Suprapubic skin (tissue), 4 donors: ENCODE measurements at places on chromosomes 7 and 10.

GRCh38 chr7:44366986-44367385 is 41.6 kb upstream of the CAMK2B start:
- no peak overlapping the region for H3K4me3 ChIP-seq
- no peak for DNase-seq
- no peaks in the 10 kb centered on the region for H3K4me1 ChIP-seq
- no peaks in the 10 kb centered on the region for H3K36me3 ChIP-seq
- H3K27ac ChIP-seq: no peak overlapping the region
- peaks cover 4% of the 10 kb centered on the region for H3K27me3 ChIP-seq

DNA sequence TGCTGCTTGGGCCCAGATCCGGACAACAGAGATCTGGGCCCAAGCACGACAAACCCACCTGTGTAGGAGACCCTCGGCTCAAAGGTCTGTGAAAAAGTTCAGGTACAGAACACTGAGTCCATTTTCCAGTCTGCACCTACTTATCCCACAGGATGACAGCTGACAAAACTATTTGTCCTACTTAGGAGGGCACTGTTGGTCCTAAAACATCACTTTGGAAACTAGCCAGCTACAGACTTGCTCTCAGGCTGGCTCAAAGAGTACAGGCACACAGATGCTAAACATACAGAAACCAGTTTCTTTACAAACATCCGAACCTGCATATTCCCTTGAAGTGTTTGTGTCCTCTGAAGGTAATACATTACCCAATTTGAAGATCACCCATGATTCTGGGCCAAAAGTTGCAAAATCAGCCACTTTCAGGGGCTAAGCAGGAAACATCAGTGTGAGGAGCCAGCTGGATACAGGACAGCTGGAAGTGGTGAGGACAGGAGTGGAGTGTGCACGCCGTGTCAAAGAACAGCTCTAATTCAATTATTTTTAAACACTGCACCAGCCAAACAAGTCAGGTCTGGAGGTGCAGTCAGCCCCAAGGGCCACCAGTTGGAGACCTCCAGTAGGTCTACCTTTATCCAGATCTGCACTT is 88.5 kb downstream of the NOC3L start:
- H3K27ac ChIP-seq: no peak overlapping the region
- H3K36me3 ChIP-seq: no peaks in the 10 kb centered on the region
- no peak for DNase-seq
- H3K4me3 ChIP-seq: no peak overlapping the region

DNA sequence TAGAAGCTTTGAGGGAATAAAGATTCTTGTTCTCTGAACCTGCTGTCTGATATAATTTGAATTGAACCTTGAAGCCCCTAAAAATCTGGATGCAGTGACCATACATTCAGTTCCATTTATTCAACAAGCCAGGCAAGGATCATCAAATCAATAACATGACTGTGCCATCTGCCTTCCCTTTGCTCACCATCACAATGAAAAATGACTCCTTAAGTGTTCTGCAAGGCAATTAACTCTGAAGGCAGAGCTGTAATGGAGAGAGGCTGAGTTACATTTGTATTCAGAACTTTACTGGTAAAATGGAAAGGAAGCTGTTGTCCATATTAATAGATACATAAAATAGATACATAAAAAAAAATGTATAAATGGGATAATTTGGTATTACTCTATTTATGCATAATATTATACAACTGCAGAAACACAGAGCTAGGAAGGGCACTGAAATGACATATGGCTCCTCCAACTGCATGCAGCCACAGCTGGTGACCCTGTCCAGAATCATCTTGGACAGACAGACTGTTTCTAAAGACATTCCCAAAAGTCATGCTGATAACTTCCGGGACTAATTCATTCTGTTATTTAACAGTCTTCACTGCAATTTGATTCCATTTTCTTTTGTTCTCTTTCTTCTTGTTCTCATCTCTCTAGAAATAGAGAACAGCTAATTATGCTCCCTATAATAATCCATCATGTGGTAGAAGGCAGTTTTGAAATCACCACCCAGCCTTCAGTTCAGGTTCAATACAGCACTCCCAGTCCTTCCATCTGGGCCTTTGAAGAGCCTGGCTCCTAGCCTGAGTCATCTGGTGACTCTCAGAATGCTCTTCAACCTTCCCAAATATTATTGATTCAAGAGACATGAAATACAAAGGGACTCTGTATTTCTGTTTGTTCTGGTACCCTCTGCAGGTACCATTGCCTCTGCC is 412.6 kb downstream of the GFRA1 start:
- DNase-seq: no peak
- H3K4me3 ChIP-seq: no peak overlapping the region
- no peaks in the 10 kb centered on the region for H3K27me3 ChIP-seq
- no peak overlapping the region for H3K27ac ChIP-seq

GRCh38 chr7:87512906-87513305 is 37.4 kb upstream of the ABCB4 start:
- H3K36me3 ChIP-seq: no peaks in the 10 kb centered on the region
- no peak overlapping the region for H3K4me3 ChIP-seq
- no peaks in the 10 kb centered on the region for H3K4me1 ChIP-seq
- H3K27ac ChIP-seq: no peak overlapping the region
- H3K27me3 ChIP-seq: no peaks in the 10 kb centered on the region

GRCh38 chr10:35533565-35533964 is 71.6 kb upstream of the GJD4 start:
- H3K36me3 ChIP-seq: peaks cover 66% of the 10 kb centered on the region
- no peaks in the 10 kb centered on the region for H3K27me3 ChIP-seq
- no peak overlapping the region for H3K4me3 ChIP-seq
- no peak overlapping the region for H3K27ac ChIP-seq
- DNase-seq: no peak

DNA sequence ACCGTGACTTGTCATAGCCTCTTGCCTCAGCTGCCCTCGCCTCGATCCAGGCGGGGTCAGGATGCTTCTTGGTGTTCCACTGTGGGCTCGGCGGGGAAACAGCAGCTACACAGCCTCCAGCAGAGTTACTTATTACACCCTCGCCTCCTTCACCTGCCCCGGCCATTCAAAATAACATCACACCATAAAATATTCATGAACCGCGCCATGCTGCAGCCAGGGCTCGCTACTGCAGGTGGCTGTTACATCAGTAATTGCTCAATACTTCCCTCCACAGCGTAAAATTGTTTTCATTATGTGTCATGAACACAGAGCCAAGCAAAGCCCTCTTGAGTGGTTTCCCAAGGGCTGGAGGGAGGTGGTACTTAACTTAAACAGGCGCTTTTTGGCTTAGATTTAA is 241.5 kb upstream of the SP8 start:
- no peak overlapping the region for H3K27ac ChIP-seq
- H3K27me3 ChIP-seq: no peaks in the 10 kb centered on the region
- no peaks in the 10 kb centered on the region for H3K4me1 ChIP-seq
- no peak overlapping the region for H3K4me3 ChIP-seq
- no peak for DNase-seq
- no peaks in the 10 kb centered on the region for H3K36me3 ChIP-seq

- peaks cover 5% of the 10 kb centered on the region for H3K27me3 ChIP-seq
- DNase-seq: no peak
- H3K4me3 ChIP-seq: no peak overlapping the region
- no peak overlapping the region for H3K27ac ChIP-seq
Observed at GRCh38 chr7:29386196-29386765, 177.4 kb upstream of the PRR15 start.

GRCh38 chr7:142352543-142352942 is 94.7 kb upstream of the PRSS58 start:
- H3K4me3 ChIP-seq: no peak overlapping the region
- no peaks in the 10 kb centered on the region for H3K27me3 ChIP-seq
- peaks cover 4% of the 10 kb centered on the region for H3K4me1 ChIP-seq
- H3K27ac ChIP-seq: no peak overlapping the region
- no peaks in the 10 kb centered on the region for H3K36me3 ChIP-seq
- DNase-seq: no peak

DNA sequence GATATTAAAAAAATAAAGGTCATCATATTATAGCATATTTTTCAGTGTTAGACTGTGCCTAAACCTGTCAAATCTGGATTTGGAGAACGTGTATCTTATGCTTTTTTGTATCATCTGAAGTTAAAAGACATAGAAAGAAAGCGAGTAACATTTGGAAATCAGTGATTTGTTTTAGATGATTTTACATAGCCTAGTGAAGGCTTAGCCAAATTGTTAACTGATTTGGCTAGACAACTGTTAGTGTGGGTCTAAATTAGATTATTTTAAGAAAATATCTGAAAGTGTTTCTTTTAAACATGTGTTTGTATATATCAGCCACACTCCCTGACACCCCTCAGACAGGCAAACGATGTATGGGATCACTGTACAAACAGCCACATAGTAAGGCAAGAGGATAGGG is 35.6 kb downstream of the ACTA2 start:
- no peak overlapping the region for H3K27ac ChIP-seq
- DNase-seq: no peak
- no peaks in the 10 kb centered on the region for H3K27me3 ChIP-seq
- peaks cover 6% of the 10 kb centered on the region for H3K4me1 ChIP-seq

- no peak overlapping the region for H3K4me3 ChIP-seq
- H3K36me3 ChIP-seq: no peaks in the 10 kb centered on the region
- H3K27me3 ChIP-seq: no peaks in the 10 kb centered on the region
Observed at GRCh38 chr7:102897211-102897631, 15.6 kb upstream of the LRRC17 start.

DNA sequence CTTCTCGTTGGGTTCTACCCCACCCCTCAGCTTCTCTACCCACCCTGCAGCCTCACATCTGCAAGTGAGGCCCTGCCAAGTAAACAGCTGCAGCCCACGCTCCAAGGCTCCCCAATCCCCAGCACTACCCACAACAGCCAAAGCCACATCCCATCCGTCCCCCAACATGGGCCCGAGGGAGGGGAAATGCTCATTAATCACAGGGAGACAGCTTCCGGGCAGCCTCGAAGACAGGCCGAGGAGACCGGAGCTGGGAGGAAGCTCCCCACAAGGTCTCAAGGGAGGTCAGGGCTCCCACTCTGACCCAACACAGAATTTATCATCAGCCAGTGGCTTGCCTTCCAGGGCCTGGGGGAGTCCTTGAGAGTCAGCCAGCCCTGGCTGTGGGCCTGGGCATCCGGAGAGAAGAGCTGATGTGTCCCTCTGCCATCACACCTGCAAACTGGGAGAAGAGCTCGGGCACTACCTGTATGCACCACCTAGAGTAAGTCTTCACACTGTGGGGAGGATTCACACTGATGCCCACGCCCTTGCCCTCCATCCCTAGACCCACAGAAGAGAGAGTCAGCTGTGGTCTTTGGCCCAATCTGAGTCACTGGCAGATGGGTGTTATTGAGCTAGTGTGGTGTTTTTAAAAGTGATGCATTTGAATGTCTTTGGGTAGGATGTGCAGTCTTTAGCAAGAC is 115.5 kb upstream of the ZMIZ1 start:
- H3K4me3 ChIP-seq: no peak overlapping the region
- peak overlapping the region; percentile 72 for H3K27ac ChIP-seq
- DNase-seq: no peak

DNA sequence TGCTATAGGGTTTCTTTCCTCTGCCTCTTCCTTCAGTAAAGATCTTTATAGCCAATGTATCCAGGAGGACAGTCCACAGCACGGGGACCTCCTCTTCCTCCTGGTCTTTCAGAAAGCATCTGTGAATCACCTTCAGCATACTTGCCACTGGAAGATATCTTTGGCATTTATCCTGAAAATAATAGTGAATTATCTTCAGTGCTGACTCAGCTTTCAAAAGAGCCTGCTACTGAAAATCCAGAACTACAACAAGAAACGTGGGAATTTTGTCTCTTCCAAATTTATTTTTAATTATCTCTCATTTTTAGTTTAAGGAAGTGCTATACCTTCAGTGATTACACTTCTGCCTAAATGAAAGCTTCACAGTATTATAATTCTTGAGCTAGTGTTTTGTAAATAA is 7.6 kb upstream of the UNC5B start:
- H3K36me3 ChIP-seq: no peaks in the 10 kb centered on the region
- no peak overlapping the region for H3K27ac ChIP-seq
- H3K4me3 ChIP-seq: no peak overlapping the region
- peaks cover 7% of the 10 kb centered on the region for H3K4me1 ChIP-seq
- peaks cover 20% of the 10 kb centered on the region for H3K27me3 ChIP-seq
- DNase-seq: peak; percentile 8

DNA sequence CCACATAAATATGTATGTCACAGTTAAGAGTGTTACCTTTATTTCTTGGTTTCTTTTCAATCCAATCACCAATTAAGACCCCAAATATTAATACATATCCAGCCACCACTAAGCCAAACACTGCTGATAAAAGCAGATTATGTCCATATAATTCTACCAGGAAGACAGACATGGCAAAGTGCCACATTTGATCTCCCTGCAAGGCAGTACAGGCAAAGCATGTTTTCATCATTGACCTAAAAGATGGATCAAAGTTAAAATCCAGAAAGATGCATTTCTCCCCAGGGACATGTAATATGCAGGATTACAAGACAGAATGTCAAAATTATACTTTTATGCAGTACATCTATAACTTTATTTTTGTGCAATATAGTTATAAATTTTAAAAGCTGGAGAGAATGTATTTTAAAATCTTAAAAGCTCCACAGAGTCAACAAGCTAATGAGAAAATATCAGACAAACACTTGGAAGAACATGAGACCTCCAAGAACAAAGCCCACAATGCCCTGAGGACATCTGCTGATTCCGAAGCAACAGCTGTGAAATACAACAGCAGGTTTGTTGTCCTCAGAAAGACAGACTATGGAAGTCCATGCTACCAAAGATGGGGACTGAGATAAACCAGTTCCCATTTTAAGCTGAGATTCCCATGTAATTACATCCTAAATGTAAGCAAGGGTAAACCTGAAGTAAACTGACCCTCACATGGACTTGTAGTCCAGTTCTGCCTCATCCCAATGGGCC is 54.5 kb upstream of the TOMM7 start:
- no peaks in the 10 kb centered on the region for H3K27me3 ChIP-seq
- no peak overlapping the region for H3K27ac ChIP-seq
- H3K36me3 ChIP-seq: no peaks in the 10 kb centered on the region
- H3K4me1 ChIP-seq: no peaks in the 10 kb centered on the region
- H3K4me3 ChIP-seq: no peak overlapping the region
- DNase-seq: no peak

- peaks cover 16% of the 10 kb centered on the region for H3K4me1 ChIP-seq
- H3K27me3 ChIP-seq: no peaks in the 10 kb centered on the region
- peaks cover 10% of the 10 kb centered on the region for H3K36me3 ChIP-seq
- no peak overlapping the region for H3K4me3 ChIP-seq
- DNase-seq: no peak
Observed at GRCh38 chr10:102555781-102556328, 52.1 kb downstream of the SUFU start.

- DNase-seq: no peak
- no peaks in the 10 kb centered on the region for H3K36me3 ChIP-seq
- no peak overlapping the region for H3K27ac ChIP-seq
- peak overlapping the region; percentile 12 for H3K4me3 ChIP-seq
Observed at GRCh38 chr10:86262688-86263181, 103.9 kb downstream of the GRID1 start.

GRCh38 chr10:127196282-127197153 is at the start of gene INSYN2A:
Gene INSYN2A (minus strand): TSS chr10:127196591. CDS start chr10:127176395, 20,196 bp downstream.
- H3K36me3 ChIP-seq: peaks cover 2% of the 10 kb centered on the region
- H3K27ac ChIP-seq: no peak within 1 kb of the TSS
- peaks cover 24% of the 10 kb centered on the region for H3K4me1 ChIP-seq
- DNase-seq: no peak
- H3K4me3 ChIP-seq: peak within 1 kb of the TSS; percentile 61

- DNase-seq: no peak
- no peak overlapping the region for H3K27ac ChIP-seq
- H3K36me3 ChIP-seq: no peaks in the 10 kb centered on the region
- peaks cover 2% of the 10 kb centered on the region for H3K4me1 ChIP-seq
- H3K27me3 ChIP-seq: no peaks in the 10 kb centered on the region
Observed at GRCh38 chr7:42351316-42351935, 114.4 kb upstream of the GLI3 start.

- H3K36me3 ChIP-seq: no peaks in the 10 kb centered on the region
- DNase-seq: no peak
- H3K4me3 ChIP-seq: no peak overlapping the region
Observed at GRCh38 chr7:87129332-87129731, 22.9 kb upstream of the DMTF1 start.
